Forelimb muscle (tissue), 1 donor: ENCODE measurements at places on chromosomes 12 and 14. TPM values are rescaled to one million over a fixed set of nuclear protein-coding genes. Genes with fewer than 3 reads are reported as not detected.
A peak's percentile ranks its signal among the peaks of the same experiment; 100 is the strongest.

The MYF6 gene
- 90.3 TPM for polyA plus RNA-seq

The DHRS7 gene
- polyA plus RNA-seq = 95.8 TPM

- DNase-seq = no peak
Observed at GRCh38 chr12:93884794-93885460, 207.8 kb downstream of the CRADD start.

GRCh38 chr14:26917086-26917485 lies 319.3 kb upstream of the NOVA1 start:
- peak; percentile 38 for DNase-seq

DNA sequence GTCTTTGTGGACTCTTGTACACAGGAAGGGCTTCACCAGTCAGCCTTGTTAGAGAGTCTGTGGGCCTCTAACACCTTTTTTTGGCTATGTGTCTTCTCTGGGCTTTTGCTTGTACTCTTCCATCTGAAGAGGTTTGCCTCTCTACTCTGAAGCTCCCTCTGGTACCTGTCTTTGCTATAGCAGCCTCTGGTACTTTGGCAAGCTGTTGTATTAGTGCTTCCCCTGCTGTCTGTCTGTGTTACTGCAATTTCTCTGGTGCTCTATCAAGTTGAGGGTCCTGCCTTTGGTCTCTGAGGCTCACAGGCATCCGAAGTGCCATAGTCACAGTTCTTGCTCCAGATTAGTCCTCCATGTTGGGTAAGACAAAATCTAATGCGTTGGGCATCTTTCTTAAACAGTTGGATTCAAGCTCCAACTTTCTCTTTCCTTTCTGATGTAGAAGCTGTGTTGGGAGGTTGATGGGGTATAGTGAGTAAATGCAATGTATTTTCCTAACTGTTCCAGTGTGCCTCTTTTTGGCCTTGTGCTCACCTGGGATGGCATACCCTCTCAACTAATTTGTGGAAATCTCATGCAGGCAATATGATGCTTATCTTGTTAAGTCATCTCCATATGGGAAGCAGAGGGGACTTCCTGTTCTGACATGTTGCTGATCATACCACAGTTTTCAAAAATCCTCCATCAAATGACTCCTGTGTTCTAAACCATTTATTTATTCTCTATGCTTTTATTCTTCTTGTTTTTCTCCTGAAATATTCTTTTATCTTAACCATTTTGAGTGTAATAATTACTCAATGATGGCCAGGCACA lies 88.8 kb downstream of the ATF7IP start:
- no peak for DNase-seq

DNA sequence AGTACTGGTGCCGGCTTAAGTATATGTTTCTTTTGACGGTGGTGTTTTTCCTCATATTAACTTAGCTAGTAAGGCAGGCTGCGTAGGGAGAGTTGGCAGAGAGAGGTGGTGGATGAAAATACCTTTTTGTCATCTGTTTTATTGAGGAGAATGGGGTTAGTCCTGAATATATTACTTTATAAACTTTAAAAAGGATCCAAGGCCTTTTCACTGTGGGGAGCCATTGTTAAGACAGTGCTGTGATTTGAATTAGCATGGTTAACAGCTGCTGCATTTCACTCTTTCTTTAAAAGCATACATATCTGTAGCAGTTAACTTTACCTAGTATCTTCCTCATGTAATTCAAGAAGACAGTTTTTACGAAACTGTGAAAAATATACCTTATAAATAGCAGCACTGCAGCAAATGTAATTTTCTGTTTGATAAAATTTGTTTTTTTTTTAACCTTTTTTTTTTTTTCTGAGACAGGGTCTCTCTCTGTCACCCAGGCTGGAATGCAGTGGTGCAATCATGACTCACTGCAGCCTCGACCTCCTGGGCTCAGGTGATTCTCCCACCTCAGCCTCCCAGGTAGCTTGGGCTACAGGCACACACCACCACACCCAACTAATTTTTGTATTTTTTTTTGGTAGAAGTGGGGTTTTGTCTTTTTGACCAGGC lies 57.1 kb downstream of the AEBP2 start:
- no peak for DNase-seq

DNA sequence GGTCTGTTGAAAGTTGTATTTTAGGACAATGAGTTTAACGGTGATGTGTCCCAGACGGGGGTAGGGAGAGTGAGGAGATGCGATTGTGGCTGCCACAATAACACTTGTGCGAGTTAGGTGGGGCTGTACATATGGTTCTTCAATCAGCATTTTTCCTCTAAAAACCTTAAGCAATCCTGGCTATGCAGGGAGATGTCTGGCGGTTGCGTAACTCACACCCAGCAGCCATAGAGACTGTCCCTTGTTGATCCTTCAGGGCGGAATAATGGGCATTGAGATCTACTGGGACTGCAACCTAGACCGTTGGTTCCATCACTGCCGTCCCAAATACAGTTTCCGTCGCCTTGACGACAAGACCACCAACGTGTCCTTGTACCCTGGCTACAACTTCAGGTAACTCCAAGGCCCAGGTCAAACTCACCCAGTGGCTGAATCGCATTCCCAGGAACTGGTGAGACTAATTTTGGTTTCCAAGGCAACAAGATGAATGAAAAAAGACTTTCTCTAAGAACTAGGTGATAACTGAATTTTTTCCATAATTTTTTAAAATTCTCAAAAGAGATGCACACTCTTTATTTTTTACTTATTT lies 34.6 kb downstream of the P2RX7 start:
- no peak for DNase-seq

GRCh38 chr14:38662781-38663180 lies 406.9 kb upstream of the CLEC14A start:
- no peak for DNase-seq

GRCh38 chr14:94386085-94387031 lies 2.0 kb downstream of the SERPINA1 start:
- DNase-seq = no peak

The DBX2 gene
- polyA plus RNA-seq = 0.16 TPM

The TEAD4 gene
- 99.9 TPM for polyA plus RNA-seq
